ENCODE measurements at places on chromosomes 3 and 15.

GRCh38 chr15:60494108-60494507 lies 15.2 kb upstream of the ICE2 start:
- no peak for DNase-seq

DNA sequence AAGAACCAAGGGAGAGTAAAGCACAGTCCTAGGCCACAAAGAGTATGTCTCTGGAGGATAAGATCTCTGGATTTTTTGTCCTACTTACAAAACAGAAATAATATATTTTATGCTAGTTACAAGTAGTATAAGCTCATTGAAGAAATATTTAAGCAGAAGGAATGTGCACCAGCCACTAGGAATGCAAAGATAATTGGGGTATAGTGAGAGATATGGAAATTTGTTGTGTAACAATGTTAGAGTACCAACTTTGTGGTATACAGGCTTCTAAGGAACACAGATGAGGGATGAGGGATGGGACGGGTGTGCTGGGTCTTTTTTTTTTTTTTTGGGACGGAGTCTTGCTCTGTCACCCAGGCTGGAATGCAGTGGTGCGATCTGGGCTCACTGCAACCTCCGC lies 26.5 kb downstream of the AKAP13 start:
- DNase-seq = no peak

DNA sequence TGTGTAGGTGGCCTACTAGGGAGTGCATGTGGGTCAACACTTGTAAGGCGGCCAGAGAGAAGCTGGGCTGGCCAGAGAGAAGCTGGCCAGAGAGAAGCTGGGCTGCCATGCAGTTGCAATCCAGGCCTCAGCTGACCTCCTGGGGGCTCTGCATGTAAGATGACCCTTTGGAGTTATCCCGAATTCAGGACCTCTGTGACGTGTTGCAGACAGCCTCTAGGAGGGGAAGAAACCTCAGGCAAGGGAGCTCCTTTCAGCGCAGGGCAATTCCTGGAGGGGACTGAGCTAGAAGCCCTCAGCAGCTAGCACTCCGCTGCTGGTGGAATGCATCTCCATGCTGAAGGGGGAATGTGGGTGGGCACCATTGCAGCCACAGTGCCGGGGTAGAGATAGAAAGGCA lies 15.8 kb upstream of the KBTBD12 start:
- DNase-seq = no peak

DNA sequence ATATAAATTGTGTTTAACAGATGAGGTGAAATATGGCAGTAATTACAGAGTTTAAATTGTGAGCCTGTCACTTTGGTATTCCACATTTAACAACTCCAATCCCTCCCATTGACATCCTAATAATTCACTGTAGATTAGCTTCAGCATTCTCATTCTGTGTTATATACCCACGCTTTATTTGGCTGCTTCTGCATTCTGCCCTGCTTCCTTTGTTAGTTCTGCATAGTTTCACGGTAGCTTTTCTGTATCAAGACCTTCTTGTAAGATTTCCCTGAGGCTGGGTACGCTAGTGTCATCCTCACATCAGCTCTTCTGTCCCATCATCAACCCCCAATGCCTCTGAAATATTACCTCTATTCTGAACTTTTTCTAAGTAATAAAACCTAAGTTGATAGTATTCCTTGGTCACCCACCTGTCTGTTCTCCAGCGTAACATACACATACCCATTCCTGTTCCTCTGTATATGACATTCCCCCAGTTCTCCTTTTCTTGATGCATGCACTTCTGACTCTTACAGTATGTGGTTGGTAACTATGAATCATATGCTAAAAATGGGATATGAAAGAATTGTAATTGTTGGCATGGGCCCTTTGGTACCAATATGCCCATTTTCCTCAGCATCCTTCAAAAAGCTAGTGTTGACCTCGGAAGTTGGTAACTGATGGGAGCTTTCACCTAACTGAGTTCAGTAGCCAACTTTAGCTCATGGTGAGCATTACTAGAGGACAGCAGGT lies 171.2 kb downstream of the KLHL25 start:
- no peak for DNase-seq

DNA sequence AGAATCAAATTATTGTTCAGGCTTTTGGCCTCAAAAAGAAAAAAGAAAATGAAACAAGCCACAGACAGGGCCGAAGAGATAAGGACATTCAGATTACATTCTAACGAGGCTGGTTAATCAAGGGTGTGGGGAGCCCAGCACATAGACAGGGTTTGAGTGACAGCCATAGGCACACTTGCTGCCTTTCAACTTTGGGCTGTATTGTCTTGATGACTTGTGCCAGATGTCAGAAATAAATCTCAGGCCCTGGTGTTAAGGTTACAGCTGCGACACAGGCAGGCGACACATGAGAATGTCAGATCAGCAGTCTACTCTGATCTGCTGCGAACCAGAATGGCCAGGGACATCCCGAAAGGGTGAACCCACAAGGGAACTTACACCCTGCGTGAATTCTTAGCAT lies 231.2 kb upstream of the ARRDC4 start:
- no peak for DNase-seq

DNA sequence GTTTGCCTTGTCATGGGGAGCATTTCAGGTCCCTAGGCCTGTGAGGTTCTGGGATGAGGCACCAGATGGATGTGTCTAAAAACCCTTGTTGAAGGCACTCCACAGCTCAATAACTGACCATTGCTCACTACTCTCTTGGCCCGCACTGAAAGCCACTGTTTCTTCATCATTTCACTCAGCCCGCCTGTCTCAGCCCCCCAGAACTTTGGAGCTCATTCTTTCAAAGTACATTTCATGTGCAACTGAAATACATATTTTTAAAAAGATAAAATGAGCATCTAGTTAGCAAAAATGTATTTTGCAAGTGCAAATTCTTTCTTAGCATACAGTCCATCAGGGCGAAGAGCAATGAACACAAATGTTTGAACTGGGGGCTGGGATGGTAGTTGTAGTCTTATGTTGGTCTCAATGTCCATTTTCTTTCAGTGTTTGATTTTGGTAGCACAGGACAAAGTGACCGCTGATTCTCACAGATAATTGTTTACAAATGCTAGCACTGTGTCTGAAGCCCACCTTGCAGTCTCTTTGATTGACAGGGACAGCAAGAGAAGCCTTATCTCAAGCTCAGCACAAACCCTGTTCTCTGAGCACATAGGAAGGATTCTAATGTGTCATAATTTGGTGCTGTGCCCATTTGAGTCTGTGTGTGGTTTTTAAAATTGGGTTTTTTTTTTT lies 19.6 kb downstream of the HEMK1 start:
- no peak for DNase-seq

DNA sequence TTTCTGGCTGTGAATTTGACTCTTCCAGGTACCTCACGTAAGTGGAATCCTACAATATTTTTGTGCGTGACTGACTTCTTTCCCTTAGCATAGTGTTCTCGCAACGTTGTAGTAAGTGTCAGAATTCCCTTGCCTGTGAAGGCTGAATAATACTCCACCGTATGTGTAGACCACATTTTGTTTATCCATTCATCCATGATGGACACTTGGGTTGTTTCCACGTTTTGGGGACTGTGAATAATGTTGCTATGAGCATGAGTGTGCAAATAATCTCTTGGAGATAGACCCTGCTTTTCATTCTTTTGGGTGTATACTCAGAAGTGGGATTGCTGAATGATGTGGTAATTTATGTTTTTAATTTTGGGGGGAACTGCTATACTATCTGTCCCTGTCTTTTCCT lies 82.2 kb downstream of the APBA2 start:
- DNase-seq = no peak

- no peak for DNase-seq
Measured at GRCh38 chr3:71240034-71240433, 343.5 kb downstream of the FOXP1 start.

DNA sequence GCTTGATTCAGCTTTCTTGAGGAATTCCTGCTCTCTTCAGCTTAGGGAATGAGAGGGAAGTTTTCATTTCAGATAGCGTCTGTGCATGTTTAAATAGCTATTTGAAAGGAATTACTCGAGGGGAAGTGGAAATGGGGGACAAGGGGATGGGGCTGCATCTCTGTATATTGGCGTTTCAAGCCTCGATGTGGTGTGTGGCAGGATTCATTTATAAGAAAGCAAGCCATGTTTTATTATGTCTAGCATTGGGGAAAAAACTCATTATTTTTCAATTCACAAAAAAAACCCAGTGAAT lies 1.0 kb downstream of the ATP2C1 start:
- DNase-seq = no peak
